Heart left ventricle (tissue), 16 donors: ENCODE measurements at places on chromosomes 1 and 21. TPM values are rescaled to one million over a fixed set of nuclear protein-coding genes. Genes with fewer than 3 reads are reported as not detected.
A peak's percentile ranks its signal among the peaks of the same experiment; 100 is the strongest.

DNA sequence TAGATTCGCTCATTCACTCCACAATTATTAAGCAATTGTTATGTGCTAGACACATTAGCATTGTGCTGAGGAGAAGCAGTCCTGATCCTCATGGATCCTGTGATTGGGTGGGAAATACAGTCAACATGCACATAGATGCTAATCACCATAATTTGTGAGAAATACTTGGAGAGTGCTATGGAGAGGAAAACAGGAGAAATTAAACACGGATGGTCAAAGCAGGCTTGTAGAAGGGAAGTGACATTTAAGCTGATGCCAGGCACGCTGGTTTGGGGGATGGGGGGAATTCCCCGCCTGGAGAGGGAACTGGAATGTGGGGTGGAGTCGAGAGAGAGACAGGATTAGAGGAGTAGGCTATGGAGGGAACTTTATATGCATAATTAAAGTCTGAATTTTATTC is 52.2 kb upstream of the L1TD1 start:
- DNase-seq: no peak

DNA sequence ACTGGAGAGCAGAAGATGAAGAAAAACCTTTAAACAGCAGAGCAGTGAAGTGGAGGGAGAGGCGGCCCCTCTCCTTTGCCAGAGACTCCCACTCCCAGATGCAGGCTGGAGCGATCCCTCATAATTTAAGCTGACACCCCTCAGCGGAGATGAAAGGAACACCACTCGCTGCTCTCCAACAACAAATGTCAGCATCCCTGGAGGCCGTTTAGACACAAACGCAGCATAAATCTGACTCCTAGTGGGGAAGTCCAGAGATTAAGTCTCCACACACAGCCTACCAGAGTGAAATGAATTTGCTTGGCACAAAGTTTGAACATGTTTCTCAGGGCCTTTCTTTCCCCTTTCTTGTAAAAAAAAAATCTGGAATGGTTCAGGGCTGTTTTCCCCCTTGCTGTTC is 137.8 kb downstream of the LMX1A start:
- no peak for DNase-seq

GRCh38 chr1:234125283-234125682 is 220.8 kb downstream of the SLC35F3 start:
- DNase-seq: no peak

The FLG2 gene
- not detected for polyA plus RNA-seq

The PBX1 gene
- polyA plus RNA-seq: 28.7 TPM

- DNase-seq: no peak
Measured at GRCh38 chr1:34013136-34013535, 149.3 kb downstream of the HMGB4 start.

DNA sequence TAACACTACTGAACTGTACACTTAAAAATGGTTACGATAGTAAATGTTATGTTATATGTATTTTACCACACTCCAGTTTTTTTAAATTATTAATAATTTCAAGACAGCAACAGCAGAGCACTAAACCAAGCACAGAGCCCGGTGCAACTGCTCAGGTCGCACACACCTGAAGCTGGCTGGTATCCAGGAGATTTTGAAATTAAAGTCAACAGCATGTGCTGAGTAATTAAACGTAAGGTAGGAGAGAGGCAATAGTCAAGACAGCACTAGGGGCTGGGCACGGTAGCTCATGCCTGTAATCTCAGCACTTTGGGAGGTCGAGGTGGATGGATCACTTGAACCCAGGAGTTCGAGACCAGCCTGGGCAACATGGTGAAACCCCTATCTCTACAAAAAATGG is 35.1 kb upstream of the SLC30A10 start:
- no peak for DNase-seq

DNA sequence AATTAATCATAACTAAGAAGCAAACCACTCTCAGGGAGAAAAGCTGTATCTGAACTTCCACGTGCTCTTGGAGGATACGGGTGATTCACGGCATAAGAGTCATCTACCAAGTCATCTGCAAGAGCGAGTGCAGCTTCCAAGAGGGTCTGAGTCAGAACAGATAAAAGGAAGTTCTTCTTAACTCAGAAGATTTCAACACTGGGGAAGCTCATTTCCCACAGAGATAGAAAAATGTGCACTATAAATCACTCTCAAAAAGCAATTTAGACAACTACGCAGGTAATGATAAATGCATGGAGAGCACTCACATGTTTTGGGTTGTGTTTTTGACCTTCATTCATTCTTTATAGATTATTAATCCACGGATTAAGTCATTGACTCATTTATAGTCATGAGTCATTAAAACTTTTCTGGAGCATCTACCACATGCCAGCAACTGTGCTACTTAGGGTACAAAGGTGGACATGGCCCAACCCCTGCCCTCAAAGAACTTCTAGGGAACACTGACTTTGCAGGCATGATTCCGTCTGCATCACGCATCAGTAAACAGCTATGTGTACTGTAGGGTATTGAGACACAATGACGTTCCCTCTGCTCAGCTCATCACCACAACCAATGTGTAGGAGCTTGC is 20.8 kb downstream of the KCNJ15 start:
- DNase-seq: no peak

DNA sequence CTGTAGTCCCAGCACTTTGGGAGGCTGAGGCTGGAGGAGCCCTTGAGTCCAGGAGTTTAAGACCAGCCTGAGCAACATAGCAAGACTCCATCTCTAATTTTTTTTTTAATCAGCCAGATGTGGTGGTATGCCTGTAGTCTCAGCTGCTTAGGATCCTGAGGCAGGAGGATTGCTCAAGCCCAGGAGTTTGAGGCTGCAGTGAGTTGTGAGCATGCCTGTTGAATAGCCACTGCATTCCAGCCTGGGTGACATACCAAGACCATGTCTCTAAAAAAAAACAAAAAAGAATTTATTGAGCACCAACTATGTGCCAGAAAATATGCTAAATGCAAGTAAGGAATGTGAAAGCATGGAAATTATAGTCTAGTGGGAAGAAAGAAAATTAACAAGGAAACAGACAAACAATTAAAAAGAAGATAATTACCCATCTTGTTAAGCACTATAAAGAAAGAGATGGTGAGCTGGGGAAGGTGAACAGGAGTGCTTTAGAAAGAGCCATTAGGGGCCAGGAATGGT is 104.0 kb upstream of the ZNF678 start:
- DNase-seq: no peak

The UBL4B gene
- polyA plus RNA-seq: not detected

- no peak for DNase-seq
Measured at GRCh38 chr1:96073100-96073499, 648.5 kb upstream of the PTBP2 start.

DNA sequence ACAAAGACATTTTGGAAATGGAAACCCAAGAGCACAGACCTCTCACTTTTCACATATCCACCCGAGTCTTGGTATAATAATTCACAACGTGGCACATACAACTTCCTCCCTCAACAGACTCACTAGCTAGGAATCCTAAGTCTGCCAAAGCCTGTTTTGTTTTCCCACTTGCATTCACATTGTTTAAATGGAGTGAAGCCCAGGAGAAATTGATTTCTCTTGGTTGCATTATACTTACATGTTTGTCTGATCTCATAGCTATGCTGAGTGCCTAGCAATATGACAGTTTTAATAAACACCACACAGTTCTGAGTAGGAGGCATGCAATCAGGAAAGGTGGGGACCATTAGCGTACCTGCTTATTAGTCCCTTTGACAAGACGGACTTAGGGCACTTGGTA is 348.6 kb upstream of the ADGRL4 start:
- DNase-seq: no peak

The LYPD8 gene
- not detected for polyA plus RNA-seq

DNA sequence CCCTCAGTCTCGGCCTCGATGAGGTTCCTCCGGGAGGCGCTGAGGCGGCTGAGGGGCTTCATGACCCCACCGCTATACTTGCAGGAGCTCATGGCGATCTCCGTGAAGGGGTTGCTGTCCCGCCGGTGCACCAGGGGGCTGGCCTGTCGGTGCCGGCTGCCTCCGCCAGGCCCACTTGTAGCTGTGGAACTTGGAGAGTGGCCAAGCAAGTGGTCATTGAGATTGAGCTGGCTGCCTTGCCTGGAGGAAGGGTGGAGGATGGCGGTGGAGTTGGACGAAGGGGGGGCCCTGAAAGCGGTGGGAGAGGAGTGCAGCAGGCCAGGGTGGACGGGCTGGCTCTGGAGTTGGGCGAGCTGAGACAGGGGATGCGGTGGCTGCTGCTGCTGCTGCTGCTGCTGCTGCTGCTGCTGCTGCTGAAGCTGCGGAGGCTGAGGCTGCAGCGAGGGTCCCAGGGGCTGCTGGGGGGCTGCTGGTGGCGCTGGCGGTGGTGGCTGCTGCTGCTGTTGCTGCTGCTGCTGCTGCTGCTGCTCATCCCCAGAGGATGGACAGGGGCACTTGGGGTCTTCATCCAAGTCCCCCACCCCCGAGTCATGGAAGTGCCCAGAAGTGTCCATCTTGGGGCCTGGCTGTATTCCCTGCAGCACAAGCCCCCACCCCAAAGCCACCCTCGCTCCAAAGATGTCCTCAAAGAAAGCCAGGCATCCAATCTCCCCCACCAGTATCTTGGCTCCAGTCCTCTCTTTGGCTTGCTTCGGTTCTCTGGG is 548 bp downstream of the KCNN3 start:
- peak; percentile 78 for DNase-seq

DNA sequence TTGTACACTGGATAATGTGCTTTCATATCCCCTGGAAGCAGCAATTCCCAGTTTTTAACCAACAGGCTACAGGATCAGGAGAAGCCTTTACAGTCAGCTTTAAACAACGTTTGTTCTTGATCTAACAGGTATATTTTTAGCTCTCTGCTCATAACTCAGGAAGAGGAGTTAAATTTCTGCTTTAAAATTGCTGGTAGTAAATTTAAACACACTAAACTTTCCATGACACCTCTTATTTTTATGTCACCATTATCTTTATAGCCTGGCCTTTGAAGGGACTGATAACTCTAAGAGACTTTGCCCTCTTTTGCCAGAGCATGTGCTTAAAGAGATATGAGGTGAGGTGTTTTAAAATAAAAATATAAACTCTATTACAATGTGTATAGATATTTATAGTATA is 119.6 kb upstream of the BRINP3 start:
- no peak for DNase-seq

The PPCS gene
- 50.7 TPM for polyA plus RNA-seq

DNA sequence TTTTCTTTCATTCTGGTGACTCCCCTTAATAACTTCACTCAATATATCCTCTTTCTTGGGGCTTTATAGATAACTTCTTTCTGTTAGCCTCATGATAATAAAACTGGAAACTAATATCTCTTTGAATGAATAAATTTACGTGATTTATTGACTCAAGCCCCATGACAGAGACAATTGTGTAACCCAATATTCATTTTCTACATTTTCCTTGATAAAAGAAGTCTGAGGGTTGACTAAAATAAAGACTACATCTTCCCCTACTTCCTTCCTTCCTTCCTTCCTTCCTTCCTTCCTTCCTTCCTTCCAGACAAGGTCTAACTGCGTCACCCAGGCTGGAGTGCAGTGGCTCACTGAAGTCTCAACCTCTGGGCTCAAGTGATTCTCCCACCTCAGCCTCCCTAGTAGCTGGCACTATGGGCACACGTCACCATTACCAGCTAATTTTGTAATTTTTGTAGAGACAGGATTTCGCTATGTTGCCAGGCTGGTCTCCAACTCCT is 85.1 kb downstream of the CYYR1 start:
- no peak for DNase-seq

DNA sequence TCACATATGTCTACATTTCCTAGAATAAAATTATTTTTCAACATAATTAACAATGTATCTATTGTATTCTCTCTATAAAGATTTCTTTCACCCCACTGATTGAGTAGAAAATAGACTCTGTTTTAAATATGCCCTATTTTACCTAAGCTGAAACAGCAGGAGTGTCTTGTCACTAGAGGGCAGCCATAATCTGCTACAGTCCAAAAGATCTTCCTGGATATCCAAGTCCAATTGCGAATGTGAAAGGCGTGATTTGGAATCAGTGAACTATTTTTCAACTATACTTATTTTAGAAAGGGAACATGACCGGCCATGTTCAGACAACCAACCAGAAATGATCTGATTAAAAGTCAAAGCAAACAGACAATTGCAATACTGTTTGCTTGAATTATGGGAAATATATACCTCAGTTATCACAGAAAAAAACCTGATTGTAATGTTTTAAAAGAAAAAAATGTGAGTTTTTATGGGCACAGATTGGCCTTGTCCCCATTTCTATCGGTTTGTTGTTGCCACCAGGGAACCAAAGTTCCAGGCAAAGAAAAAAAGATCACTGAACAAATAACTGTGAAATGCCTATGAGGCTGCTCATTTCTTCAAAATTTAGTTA is 1211.0 kb upstream of the ADGRL4 start:
- no peak for DNase-seq

DNA sequence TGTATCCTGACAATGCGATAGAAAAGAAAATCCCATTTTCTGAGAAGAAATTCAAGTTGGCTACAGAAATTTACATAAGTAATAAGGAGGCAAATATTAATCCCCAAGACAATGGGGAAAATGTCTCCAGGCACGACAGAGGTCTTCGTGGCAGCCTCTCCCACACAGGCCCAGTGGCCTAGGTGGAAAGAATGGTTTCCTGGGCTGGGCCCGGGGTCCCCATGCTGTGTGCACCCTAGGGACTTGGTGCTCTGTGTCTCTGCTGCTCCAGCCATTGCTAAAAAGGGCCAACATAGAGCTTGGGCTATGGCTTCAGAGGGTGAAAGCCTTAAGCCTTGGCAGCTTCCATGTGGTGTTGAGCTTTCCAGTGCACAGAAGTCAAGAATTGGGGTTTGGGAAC is 102.5 kb upstream of the LYPLAL1 start:
- no peak for DNase-seq

- no peak for DNase-seq
Measured at GRCh38 chr1:1143636-1144035, 27.7 kb upstream of the C1orf159 start.

The MAP1LC3C gene
- 0.82 TPM for polyA plus RNA-seq

DNA sequence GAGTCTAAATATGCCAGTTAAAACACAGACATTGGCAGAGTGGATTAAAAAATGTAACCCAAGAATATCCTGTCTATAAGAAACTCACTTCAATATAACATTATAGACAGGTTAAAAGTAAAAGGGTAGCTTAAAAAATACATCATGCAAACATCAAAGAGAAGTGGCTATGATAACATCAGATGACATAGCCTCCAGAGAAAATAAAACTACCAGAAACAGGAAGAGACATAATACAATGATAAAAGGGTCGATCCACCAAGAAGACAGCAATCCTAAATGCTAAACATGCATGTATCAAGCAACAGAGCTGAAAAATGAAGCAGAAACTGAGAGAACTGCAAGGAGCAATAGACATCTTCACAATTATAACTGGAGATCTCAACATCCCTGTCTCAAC is 190.2 kb upstream of the NR5A2 start:
- no peak for DNase-seq

The TENT5C gene
- 3.7 TPM for polyA plus RNA-seq

The MECR gene
- 24.2 TPM for polyA plus RNA-seq
